ENCODE measurements at places on chromosomes 5 and 9. TPM values are rescaled to one million over a fixed set of nuclear protein-coding genes. Genes with fewer than 3 reads are reported as not detected.

The LURAP1L gene
- total RNA-seq: not detected

The KCTD16 gene
- total RNA-seq: 1.4 TPM

DNA sequence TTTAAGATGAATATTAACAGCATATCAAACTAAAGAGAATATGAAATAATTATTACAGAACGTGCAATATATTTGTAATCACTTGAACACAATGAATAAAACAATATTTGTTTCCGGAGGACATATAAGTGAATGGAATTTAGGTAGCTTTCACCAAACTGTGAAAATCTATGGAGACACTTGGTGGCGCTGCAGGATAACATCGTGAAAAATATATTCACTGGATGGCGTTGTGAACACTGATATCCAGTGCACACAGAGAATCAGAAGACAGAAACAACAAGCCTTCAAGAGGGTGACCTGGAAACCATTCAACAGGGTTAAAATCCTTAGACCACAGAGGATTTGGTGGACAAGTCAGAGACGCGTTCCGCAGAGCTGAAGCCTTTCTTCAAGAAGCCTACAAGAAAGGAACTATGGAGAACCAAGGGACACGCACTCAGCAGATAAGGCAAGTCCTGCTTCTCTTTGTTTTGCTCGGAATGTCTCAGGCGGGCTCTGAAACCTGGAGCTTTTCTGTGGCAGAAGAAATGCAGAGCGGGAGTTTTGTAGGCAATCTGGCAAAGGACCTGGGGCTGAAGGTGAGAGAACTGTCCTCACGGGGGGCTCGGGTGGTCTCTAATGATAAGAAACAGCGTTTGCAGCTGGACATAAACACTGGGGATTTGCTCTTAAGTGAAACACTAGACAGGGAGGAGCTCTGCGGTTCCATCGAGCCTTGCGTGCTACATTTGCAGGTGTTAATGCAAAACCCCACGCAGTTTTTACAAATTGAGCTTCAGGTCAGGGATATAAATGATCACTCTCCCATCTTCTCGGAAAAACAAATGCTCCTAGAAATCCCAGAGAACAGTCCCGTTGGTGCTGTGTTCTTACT, at the start of gene PCDHB11:
TSS of gene PCDHB11 (plus strand) at position 269 of the 877 bp plus-strand sequence. CDS start at position 417, 148 bp downstream.
- DNase-seq: no peak

DNA sequence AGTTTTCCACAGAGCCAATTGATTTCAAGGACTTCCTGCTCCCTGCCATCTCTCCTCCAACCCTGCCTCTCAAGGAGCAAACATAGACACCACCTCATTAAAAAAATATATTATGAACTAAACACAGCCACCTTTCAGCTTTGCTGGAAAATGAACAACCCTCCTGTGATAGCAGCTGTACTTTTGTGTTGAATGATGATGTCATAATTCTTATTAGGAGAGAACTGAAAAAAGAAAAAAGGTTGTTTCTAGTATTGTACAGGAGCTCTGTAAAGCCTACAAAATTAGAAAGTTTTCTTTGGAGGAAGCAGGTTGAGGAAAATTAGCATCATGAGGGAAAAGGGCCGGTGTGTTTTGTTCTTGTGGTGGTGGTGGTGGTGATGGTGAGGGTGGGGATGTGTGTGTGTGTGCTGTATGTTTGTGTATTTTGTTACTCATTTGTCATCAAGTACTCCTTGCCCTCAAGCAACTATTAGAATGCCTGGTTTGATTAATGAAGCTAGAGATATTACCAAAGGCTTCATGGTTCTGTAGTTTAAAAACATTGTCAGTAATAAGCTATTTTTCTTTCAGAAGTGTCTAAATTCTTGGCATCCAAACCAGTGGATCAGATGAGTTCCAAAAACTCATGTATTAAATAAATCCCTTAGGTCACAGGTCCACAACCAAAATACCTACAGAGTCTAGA, 405.9 kb downstream of the TLE4 start:
- DNase-seq: no peak

GRCh38 chr5:80990971-80991370, 30.8 kb downstream of the RASGRF2 start:
- no peak for DNase-seq

DNA sequence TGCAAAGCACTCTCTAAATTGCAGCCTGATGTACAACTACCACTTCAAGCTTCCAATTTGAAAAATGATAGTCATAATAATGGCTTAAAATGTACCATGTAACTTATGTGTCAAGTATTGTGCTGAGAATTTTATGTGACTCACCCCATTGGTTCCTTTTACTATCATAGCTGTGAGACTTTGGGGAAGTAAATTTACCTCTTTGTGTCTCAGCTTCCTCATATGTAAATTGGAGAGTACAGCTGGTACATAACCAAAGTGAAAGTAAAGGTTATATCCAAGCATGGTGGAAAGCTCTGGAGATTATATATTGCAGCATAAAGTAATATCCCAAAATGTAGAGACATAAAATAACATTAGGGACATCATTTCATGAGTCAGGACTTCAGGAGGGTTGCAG, 2200.4 kb upstream of the C9orf72 start:
- DNase-seq: no peak

GRCh38 chr9:106298997-106299396, 564.0 kb upstream of the ZNF462 start:
- no peak for DNase-seq

DNA sequence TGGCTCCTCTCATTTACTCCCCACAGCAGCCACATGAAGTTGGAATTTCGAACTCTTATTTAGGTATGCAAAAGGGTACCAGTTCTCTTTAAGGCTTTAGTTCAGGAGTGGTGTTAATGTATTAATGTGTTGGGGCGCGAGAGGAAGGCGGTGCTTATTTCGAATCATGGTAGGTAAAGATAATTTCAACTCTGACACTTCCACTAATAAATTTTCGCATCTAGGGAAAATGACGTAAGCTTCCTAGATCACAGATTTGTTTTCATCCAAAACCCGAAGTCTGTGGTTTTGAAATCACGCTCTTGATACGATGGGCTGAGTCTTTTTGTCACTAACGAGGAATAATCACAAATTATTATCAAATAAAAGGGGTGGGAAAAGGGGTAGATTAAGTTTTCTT, 681 bp downstream of the PPWD1 start:
- DNase-seq: no peak

GRCh38 chr5:60829490-60830266, 14.4 kb downstream of the ELOVL7 start:
- DNase-seq: no peak

GRCh38 chr5:38369692-38370091, 111.3 kb downstream of the EGFLAM start:
- no peak for DNase-seq

The FOXD4 gene
- total RNA-seq: not detected

- DNase-seq: no peak
Observed at GRCh38 chr9:68780720-68781119, 75.7 kb downstream of the PIP5K1B start.

DNA sequence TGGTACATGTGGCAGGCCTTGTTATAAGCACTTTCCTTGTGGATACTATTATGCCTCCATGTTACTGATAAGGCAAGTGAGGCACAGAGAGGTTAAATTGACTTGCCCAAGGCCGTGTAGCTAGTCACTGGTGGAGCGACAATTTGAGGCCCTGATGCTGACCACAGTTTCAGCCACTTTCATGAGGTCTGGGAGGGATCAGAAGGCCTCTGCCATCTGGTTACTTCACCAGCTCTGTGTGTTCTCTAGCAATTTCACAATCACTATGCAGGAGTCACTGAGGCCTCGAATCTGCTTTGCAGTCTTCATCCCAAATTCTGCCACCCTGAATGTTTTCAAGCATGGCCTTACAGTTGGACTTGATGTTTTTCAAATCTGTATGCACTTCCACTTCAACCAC, 9.1 kb downstream of the LRRC70 start:
- no peak for DNase-seq

The LMX1B gene
- total RNA-seq: not detected

DNA sequence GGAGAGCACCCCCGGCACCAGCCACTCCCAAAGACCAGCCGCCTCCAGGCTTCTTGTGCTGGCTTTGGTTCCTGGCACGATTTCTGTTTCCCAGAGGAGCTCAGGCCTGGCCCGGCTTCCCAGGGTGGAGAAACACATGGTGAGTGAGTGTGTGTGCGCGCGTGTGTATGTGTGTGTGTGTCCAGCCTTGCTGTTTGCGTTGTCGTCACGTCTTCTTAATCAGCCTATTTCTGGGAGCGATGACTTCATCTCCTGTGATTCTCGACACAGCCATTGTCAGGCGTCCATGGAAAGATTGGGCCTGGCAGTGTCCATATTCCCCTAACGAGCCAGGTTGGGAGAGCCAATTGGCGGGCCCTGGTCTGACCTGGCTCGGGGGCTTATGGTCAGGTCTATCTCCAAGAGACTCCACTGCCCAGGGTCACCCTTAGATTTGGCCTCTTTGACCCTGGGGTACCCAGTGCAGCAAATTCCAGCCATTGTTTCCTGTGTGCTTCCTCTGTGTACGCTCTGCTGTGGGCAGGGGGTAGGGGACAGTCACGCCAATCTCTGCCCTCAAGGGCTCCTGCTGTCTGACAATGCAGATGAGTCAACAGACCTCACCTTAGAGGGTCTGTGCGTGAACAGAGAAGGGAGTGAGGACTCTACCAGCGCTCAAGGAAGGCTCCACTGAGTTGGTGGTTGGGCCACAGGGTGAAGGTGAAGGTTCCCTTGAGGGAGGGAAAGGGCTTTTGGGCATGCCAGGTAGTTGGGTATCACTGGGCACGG, 73.8 kb downstream of the DAB2IP start:
- no peak for DNase-seq

DNA sequence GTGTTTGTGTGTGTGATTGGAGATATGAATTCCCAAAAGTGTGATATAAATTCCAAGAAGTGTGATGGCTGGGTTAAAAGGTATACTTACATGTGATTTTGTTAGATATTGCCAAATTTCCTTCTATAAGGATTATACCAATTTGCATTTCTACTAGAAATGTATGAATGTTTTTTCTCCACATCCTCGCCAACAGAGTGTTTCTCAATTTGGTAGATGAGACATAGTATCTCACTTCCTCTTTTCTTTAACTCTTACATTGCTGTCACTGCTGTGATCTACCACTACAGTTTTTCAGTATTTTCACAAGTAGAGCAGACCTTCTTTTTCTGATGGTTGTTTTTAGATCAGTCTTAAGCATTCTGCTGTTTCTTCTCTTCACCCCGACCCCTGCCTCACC, 111.3 kb downstream of the FER start:
- DNase-seq: no peak

The IL13 gene
- 0.72 TPM for total RNA-seq

The AFAP1L1 gene
- total RNA-seq: 0.07 TPM

DNA sequence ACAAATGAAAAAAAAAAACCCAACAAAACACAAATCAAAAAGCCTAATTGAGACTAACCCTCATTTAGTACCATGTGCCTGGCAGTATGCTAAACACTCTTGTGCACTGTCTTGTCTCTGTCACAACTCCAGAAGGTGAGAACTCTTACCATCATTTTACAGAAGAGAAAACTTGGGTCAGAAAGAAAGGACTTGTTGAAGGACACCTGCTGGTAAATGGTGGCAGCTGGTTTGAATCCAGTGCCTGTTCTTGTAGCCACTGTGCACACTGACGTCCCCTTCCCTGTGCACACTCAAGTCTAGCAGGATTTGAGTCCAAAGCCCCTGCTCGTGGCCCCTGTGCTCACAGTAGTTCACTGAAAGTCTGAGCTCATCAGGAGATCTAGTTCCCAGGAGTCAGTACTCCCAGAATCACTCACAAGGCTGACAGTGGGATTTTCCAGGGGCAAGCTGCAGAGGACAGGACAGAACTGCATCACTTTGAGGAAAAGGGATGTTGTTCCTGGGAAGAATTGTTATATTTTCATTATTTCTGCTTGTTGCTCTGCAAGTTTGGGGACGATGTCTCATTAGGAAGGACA, 43.0 kb upstream of the HSD17B4 start:
- no peak for DNase-seq

Measured in activated naive CD4-positive, alpha-beta T cell treated with anti-CD3 and anti-CD28 coated beads, Interleukin-2, amount 50 U/mL, for 72 hours (primary cell).